ENCODE measurements at places on chromosomes 1 and 21.

DNA sequence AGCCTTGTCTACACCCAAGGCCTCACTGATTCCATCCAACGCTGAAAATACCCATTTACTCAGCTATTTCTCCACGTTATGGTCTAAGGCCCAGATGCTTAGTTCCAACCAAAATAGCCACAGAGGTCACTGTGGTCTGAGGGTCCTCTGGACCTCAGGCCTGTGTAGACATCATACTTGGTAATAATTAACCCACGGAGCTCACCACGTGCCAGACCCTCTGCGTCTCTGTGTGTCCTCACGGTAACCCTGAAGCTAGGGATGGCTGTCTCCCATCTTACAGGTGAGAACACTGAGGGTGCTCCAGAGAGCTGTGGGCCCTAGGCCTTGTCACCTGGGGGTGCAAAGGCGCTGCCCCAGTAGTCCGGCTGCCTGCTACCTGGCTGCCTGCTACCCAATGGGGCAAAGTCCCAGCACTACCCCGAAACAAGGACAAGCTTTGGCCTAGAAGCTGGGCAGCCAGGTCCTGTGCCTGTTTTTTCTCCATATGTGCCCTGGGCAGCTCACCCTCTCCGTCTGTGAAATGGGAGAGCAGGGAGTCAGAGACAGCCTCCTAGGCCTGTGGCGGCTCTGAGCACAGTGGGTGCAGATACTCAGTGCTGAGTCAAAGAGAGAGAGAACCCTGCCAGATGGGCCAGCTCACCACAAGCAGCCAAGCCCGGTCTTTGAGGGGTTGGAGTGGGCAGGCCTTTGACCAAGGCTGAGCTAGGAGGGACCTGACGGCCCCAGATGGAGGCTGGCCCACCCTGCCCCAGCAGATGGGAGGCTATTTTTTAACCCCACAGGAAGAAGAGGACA lies 17.0 kb upstream of the RUNX3 start:
- no peak for DNase-seq

DNA sequence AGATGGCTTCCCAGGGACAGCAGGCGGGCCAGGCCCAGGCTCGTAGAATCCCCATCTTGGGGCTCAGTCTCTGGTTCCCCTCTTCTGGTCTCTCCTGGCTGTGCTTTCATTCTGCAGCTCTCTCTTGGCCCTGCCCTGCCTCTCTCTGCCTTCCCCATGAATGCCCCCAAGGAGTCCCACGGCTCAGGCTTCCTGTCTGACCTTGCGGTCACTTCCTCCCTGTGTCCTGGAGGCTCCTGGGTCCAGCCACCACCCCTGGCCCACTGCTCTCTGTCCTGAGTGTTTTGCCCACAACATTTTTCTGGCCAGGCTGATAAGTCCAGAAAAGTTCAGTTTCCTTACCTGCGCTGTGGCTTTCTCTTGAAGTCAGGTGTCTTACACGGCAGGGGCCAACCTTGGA lies 29.1 kb downstream of the PIGP start:
- DNase-seq: no peak

DNA sequence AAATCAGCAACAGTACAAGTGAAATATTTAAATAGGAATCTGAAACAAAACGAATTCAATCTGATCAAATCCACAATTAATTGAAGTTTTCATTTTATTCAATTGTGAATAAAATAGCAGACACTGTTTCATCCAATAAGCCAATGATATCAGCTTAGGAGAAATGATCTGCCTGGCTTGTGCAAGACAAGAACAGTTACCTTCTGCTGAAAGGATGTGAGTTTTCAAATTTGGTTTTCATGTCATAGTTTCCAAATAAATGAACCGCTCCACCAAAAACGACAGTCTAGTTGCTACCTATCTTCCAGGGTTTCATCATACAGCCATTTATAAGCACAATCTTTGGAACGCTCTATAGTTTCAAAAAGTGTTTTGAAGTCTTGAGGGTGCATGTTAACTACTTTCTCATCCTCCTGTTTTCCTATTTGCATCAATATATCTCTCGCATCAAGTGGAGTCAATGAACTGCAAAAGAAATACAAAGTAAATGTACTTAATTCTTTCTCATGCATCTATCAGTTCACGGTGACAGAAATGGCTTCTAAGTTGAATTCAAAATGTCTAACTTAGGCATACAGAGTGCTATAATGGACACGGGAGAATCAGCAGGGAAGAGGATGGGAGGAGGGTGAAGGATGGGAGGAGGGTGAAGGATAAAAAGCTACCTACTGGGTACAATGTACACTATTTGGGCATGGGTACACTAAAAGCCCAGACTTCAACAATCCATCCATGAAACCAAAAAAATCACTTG lies 25.1 kb downstream of the TFB2M start:
- no peak for DNase-seq

DNA sequence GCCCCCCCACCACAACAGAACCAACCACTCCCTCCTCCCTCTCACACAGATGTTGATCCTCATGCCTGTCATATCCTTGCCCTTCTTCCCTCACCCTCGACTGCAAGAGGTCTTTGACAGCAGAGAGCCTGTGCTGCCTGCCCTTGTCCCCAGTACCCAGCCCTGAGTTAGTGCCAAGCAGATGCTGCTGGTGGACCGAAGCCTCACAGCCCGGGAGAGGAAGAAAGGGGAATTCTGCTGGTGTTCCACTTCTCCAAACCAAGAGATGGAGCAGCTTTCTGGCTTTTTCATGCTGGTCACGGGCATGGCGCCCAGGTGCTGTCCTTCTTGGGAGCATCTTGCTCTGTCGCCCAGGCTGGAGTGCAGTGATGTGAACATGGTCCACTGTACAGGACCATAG lies 69.1 kb downstream of the SLC66A1 start:
- no peak for DNase-seq

- no peak for DNase-seq
Observed at GRCh38 chr21:45941338-45941710, 40.2 kb upstream of the COL6A1 start.

DNA sequence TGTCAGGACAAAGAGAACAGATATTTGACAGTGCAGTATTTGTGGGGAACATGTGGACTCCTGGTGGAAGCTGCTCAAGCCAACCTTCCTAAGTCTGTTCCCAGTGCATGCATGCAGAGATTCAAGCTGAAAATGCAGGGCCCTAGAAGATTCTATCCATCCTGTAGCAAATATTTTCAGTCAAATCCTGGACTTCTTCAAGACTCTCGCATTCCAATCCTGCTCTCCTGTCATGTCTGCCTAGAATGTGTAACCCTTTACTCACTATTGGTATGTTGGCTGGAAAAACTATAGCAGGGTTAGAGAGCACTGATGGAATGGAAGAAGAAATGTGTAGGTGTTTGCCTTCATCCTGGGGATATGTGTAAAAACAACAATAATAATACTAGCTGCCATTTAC lies 385.6 kb upstream of the PKN2 start:
- DNase-seq: no peak

GRCh38 chr1:19704247-19705113 lies 39.8 kb downstream of the HTR6 start:
- DNase-seq: peak; percentile 28

DNA sequence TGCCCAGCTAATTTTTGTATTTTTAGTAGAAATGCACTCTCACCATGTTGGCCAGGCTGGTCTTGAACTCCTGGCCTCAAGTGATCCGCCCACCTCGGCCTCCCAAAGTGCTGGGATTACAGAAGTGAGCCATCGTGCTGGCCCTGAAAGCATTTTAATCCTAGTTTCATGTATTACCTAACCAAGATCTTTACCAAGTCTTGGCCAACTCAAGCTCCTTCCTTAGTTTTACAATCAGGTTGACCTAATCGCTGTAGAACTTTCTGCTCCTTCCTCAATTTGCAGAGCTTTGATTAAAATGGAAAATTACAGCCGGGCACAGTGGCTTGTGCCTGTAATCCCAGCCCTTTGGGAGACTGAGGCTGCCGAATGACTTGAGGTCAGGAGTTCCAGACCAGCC lies 3.2 kb upstream of the TMEM63A start:
- peak; percentile 26 for DNase-seq

GRCh38 chr1:43358121-43358745 lies 548 bp upstream of the CDC20 start:
- peak; percentile 58 for DNase-seq

- no peak for DNase-seq
Observed at GRCh38 chr1:87898431-87898830, 569.8 kb downstream of the LMO4 start.

DNA sequence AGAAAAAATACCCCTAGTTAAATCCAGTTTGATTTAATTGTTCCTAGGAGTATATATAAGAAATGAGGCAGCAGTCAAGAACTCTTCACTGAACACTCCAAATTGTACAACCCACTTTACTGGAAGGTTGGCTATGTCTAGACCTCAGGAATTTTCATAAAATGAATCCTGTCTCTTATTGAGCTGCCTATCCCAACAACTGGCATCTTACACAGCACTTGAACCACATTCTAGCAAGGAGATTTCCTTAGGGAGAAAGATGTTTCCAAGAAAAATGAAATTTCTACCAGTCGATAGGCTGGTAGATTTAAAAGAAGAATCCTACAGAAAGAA lies 16.3 kb downstream of the RNF19B start:
- DNase-seq: no peak

- DNase-seq: no peak
Observed at GRCh38 chr1:228905701-228906101, 170.4 kb downstream of the RHOU start.

GRCh38 chr21:46181953-46182547 lies 2.2 kb downstream of the SPATC1L start:
- DNase-seq: no peak

Data from CD14-positive monocyte (primary cell).